ENCODE measurements at places on chromosomes 6 and 20.

GRCh38 chr6:95593025-95593424 lies 15.7 kb downstream of the MANEA start:
- no peak for DNase-seq

GRCh38 chr20:52279706-52280105 lies 88.1 kb upstream of the ZFP64 start:
- DNase-seq = no peak

- DNase-seq = no peak
Observed at GRCh38 chr20:52332649-52333250, 141.2 kb upstream of the ZFP64 start.

GRCh38 chr6:52568320-52568719 lies 8.5 kb downstream of the TRAM2 start:
- no peak for DNase-seq

DNA sequence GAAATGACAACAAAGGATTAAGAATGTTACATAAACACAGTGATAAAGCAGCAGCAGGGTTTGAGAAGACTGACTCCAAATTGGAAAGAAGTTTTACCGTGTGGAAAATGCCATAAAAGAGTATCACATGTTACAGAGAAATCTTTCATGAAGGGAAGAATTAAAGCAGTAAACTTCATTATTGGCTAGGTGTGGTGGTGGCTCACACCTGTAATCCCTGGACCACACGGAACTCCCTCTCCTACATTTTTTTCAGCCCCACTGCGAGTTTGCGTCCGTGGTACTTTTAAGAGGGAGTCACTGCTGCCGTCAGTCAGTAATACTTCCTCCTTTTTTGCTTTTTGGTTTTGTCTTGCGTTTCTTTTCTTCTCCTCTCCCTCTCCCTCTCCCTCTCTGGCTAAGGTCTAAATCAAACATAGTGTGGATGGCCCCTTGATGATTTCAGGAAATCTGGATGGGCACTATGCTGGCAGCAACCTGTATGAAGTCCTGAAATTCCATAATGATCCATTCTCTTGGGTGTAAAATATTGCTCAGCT lies 112.3 kb downstream of the MAN1A1 start:
- DNase-seq = no peak

DNA sequence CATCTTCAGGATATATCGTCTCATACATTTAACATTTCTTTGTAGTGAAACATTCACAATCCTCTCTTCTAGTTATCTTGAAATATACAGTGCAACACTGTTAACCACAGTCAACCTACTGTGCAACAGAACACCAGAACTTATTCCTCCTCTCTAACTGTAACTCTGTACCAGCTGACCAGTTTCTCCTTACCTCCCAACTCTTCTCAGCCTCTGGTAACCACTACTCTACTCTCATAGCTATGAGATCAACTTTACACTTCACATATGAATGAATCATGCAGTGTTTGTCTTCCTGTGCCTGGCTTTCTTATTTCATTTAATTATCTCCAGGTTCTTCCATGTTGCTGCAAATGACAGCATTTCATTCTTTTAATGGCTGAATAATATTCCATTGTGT lies 337.6 kb downstream of the BTBD9 start:
- no peak for DNase-seq

- DNase-seq = no peak
Observed at GRCh38 chr20:3080939-3081388, 3.6 kb downstream of the AVP start.

DNA sequence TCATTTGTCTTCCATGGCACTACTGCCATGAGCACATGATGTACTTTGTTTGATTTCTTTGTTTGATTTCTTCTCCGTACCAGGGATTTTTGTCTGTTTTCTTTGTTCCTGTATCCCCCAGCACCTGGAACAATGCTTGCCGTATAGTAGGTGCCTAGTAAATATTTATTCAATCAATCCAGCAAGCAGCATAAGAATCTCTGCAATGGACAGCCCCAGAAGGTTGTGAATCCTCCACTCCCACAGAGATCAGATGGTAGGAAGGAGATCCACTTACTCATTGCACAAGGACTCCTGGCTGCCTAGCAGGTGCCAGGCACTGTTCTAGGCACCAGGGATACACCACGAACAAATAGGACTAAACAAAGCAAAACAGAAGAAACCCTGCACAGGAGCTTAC lies 6.7 kb upstream of the SYNJ2 start:
- no peak for DNase-seq

- DNase-seq = no peak
Observed at GRCh38 chr20:32056708-32057483, 4.9 kb downstream of the HCK start.

- DNase-seq = no peak
Observed at GRCh38 chr6:149233056-149233715, 84.3 kb upstream of the TAB2 start.

DNA sequence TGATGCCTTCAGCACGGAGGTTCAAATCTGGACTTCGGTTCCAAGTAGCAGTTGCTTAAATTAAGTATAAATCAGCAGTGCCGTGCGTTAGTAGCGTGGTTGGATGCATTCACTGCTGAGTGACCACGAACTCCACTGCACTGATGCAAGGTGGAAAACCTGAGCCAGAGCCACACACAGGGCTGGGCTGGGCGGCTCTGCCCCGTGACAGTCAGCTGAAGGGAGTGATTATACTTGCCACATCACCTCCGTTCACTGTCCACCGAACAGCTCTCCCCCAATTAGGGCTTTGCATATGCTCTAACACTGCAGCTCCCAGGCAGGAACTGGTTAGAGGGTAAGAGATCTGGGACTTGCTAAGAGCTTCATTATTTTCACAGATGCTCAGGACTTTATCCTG lies 22.2 kb downstream of the PPP1R3G start:
- no peak for DNase-seq

GRCh38 chr6:42007286-42008137 lies 42.8 kb upstream of the TAF8 start:
- peak; percentile 54 for DNase-seq

DNA sequence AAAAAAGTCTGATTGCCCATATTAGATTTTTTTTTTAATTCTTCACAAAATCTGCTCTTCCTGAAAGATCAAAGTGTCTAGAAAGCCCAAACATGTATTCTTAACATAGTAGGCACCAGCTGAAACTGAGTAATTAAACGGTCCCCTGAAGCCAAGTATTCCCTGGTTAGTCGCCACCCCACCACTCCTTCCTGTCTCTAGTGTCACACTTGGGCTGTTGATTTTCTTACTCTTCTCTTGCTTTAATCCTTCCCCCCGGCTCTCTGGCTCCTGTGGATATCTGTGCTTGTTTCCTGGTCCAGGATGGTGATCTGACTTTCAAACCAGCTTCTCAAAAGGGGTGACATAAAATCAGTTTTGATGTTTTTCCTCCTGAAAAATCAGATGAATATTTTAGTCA lies 162.9 kb downstream of the QKI start:
- no peak for DNase-seq

GRCh38 chr6:79617518-79617941 lies 13.6 kb upstream of the SH3BGRL2 start:
- DNase-seq = no peak

DNA sequence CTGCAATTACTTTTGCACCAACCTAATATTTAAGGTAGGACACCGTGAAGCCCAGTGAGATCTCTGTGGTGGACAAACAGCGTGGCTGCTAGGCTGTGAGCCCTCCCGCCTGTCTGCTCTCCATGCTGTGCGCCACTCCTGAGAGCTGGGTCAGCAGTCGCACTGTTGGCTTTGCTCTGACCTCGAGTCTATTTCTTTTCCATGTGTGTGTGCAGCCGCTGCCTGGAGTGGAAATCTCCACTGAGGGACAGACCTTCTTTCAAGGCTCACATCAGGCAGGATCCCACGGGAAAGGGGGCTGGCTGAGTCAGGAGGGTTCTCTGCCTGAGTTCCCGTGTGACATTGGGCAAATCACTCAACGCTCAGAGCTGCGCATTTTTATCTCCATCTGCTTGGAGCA lies 27.1 kb downstream of the RIPOR3 start:
- DNase-seq = no peak

- DNase-seq = no peak
Observed at GRCh38 chr20:24332956-24333355, 136.5 kb upstream of the SYNDIG1 start.

DNA sequence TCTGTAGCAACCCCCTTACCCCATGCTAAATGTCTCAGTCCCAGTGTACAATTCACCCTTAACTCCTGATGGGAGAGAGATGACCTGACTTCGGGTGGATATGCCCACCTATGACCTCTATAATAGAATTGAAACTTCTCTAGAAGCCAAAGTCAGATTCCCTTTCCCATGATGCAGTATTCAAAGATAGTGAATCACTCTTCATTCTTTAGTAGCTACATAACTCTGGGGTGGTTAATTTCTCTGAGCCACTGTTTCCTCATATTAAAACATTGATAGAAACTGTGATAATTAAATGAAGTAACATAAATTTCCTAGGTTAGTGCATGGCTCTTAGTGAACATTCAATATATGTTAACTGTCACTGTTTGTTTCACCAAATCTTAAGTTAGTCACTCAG lies 500.4 kb downstream of the COL12A1 start:
- no peak for DNase-seq

DNA sequence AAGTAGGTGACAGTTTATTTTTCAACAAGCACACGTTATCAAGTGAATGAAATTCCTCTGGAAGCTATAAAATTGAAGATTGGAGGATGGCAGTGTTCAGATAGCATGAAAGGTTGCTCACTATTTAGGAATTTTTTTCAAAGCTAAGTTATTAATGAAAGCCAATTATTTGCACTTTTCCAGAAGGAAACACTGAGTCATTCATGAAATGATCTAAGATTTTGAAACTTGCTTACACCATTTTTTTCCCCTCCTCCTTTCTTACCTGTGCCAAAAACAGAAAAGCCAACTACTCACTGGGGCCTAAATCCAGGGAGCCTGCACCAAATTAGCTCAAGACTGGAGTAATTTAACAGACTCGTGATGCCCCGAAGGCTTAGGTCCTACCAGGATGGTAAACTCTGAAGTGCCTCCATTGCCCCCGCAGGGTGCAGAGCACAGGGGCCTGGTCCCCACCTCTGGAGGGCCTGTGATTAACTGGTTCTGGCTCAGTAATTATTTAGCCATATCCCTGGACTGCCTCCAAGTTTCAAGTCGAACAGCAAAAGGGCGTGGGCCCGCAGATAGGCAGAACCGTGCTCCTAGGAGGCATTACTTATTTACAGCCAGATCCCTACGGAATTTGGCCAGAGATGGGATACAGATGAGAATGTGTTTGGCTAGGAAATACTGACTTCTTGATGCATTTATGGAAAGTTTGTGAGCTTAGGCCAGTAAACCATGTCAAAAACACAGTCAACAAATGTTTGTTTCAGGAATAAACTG lies 28.0 kb upstream of the ZNF217 start:
- no peak for DNase-seq

GRCh38 chr20:47789081-47789763 lies 3.9 kb upstream of the SULF2 start:
- DNase-seq = no peak

GRCh38 chr20:57653546-57653900 lies 33.3 kb upstream of the ZBP1 start:
- DNase-seq = no peak

- no peak for DNase-seq
Observed at GRCh38 chr20:44810391-44811149, at the start of gene RIMS4. Gene RIMS4, minus strand, starts transcription at chr20:44810546. Its CDS starts 275 bp downstream, at chr20:44810271.

- no peak for DNase-seq
Observed at GRCh38 chr20:8602389-8603116, 466.3 kb upstream of the PLCB4 start.

DNA sequence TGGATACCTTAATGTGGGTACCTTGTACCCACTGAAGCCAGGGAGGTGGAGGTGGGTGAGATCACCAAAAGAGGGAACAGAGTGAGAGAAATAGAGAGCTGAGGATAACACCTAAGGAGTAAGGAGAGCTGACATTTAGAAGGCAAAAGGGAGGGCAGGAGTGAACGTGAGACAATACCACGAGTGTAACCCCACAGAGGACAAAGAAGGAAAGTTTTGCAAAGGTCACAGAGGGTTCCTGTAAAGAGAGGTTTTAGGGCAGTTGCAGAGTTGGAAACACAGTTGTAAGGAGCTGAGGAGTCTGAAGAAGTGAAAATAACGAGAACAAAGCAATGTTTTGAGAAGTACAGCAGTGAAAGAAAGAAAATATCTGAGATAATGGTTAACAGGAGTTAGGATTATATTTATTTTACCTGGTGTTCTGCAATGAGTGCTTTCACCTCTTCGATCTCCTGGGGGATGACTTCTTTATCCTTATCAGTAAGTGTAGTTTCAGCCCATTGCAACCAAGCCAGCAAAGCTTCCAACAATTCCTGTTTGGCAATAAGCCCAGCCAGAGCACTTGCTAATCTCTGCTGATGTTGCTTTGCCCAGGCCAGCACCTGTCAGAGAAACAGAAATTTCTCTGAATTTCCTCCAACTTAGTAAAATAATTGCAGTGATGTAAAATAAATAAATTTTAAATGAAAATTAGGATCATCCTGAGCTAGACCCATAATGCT lies 166.8 kb downstream of the DST start:
- DNase-seq = no peak
